ENCODE measurements at places on chromosomes 6 and 20.
A peak's percentile ranks its signal among the peaks of the same experiment; 100 is the strongest.

GRCh38 chr6:34917626-34918285 is 28.7 kb downstream of the ANKS1A start:
- no peak for DNase-seq

DNA sequence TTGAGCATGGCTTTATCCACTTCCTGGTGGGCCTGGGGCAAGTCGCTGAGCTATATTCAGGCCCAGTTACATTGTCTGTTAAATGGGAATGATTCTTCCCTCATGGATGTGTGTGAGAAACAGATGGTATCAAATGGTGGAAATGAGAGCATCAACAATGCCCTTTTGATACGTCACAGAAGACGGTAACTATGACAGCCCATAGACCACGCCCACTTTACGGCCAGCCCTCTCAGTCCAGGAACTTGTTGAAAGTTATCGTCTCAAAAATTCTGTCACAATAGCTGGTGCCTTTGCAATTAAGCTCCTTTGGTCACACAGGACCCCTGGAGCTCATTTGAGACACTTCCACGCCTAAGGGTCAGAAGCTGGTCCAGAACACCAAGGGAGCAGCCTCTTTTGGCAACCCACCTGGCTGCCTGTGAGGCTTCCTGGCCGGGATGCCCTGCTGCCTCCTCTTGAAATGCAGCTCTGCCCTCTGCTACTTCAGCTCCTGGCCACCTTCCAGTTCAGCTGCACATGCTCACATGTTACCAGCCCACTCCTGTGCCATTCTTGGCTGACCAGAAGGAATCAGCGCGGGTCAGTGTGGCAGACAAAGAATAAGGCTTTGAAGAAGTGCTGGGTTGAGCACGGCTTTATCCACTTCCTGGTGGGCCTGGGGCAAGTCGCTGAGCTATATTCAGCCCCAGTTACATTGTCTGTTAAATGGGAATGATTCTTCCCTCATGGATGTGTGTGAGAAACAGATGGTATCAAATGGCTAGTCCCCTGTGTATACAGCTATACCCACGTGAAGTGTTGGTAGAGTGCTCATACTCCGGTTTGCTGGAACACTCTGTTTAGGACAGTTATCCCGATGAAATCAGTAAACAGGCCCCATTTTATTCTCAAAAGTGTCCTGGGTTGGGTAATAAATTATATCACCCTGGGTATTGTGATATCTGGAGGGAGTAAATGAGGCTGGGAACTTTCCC is 199.2 kb upstream of the SUPT3H start:
- DNase-seq, result no peak

- DNase-seq, result no peak
These were observed 8.4 kb downstream of the HLA-E start for GRCh38 chr6:30497714-30498113.

GRCh38 chr20:36065427-36065998 is 89.0 kb upstream of the EPB41L1 start:
- DNase-seq, result no peak

- peak; percentile 40 for DNase-seq
These were observed 30.8 kb downstream of the AGPAT4 start for GRCh38 chr6:161242779-161243693.

DNA sequence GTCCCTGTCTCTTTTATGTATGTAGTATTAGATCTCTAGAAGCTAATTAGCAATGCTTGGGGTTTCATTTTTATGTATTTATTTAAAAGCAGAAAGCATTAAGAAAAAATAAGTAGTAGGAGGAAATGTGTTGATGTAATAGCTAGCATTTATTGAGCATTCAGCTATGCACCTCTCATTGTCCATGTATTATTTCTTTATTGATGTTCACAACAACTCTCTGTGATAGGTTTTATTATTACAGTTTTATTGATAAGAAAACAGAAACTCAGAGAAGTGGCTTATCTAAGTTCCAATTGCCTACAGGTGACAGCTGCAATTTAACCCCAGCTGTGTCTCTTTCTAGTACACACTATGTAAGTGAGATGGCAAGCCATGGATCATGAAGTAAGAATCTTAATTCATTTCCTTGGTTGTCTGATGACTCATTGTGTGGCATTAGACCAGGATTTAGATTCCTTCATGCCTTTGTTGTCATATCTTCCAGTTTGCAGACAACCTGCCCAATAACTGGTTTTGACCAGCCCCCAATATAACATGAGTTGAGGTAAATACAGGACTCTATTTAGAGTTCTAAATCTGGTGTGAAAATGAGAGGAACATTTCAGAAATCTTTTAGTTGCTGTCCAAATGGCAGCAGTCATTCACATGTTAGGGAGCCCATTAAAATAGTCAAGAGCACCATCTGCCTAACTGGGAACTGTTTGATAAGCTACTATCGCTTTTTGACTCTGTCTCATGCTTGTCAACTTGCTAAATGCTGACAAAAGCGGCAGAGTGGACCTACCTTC is 170.8 kb upstream of the PHACTR1 start:
- DNase-seq, result no peak

DNA sequence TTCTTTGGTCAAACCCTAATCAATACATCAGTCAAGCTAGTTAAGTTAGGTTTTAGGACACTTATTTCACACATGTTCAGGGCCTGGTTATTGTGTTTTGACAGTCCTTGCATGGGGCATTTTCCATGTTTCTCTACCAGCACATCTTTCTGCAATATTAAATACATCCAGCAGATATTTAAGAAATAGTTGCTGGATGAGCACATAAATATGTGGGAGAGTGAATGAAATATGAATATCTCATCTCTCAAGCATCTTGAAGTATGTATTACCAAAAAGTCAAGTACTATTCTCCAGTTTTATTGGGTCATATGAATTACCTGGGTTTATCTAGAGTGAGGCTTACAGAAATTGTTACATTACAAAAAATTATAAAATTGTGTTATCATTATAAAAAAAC is 621.9 kb upstream of the GJE1 start:
- DNase-seq, result no peak

DNA sequence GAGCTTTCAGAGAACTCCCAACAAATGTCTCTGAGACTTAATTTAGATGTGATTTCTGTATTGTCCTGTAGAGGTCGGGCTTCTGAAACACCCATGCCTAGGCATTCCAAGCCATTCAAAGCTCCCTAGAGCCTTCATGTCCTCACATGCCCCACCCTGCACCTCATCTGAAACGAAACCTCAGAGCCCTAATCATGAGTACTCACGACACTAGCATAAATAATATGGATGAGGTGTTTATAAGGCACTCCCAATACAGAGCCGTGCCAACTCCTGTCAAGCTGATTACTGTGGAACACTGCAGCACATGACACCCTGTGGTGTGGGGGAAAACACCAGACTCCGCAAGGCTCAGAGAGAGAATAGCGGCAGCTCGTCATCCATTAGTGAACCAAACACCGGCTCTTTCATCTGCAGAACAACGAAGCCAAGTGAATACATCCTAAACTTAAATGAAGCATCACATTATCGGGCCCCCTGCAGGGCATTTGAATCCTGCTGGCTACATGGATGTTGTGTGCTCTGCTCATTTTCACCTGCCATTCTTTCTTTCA is 83.8 kb downstream of the FNDC1 start:
- DNase-seq, result no peak

DNA sequence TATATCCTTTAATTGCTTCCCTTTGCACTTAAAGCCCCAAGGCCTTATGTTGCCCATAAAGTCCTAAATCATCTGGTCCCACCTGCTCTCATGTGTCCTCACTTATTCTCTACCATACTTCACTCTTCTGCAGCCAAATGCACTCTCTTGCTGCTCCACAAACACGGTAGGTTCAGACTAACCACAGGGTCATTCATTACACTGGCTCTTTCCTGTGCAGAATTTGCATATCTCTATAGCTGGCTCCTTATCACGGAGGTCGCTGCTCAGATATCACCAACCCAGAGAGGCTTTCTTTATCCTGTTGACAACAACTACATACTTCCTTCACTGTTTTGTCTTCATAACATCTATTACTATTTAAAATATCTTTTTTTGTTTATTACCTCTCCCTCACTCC is 86.8 kb downstream of the MOXD1 start:
- no peak for DNase-seq

DNA sequence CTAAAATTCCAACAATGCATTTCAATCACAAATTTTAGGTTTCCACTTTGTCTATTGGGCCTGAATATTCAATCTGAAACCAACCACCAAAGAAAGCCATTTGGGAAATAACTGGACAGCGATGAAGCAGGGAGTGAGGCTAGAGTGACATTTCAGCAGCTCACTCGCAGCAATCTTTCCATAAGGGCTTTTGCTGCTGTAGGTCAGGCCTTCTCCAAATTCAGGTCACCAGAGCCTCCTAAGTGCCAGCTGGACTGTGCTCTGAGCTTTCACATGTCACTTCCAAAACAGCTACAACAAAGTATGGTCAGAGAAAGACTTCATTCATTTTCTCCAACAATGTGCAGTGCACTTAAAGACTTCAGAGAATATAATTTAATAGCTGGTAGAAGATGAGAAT is 194.8 kb downstream of the FRK start:
- DNase-seq, result no peak

- no peak for DNase-seq
These were observed 15.4 kb upstream of the KHDC1L start for GRCh38 chr6:73240730-73241129.

GRCh38 chr6:14193524-14193923 is 76.0 kb downstream of the CD83 start:
- no peak for DNase-seq

DNA sequence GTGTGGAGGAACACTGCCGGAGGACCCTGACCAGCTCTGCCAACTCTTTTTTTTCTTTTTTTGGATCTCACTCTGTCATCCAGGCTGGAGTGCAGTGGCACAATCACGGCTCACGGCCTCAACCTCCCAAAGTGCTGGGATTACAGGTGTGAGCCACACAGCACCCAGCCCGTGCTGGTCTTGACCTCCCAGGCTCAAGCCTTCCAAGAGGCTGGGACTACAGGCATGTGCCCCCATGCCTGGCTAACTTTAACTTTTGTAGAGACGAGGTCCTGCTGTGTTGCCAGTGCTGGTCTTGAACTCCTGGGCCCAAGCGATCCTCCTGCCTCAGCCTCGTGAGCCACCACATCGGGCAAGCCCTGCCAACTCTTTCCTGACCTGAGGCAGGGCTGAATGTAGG is 11.2 kb downstream of the GCNT2 start:
- DNase-seq, result no peak

- no peak for DNase-seq
These were observed 16.3 kb downstream of the ZNF76 start for GRCh38 chr6:35275744-35276260.

- no peak for DNase-seq
These were observed 19.9 kb upstream of the CCN6 start for GRCh38 chr6:112033791-112034615.

DNA sequence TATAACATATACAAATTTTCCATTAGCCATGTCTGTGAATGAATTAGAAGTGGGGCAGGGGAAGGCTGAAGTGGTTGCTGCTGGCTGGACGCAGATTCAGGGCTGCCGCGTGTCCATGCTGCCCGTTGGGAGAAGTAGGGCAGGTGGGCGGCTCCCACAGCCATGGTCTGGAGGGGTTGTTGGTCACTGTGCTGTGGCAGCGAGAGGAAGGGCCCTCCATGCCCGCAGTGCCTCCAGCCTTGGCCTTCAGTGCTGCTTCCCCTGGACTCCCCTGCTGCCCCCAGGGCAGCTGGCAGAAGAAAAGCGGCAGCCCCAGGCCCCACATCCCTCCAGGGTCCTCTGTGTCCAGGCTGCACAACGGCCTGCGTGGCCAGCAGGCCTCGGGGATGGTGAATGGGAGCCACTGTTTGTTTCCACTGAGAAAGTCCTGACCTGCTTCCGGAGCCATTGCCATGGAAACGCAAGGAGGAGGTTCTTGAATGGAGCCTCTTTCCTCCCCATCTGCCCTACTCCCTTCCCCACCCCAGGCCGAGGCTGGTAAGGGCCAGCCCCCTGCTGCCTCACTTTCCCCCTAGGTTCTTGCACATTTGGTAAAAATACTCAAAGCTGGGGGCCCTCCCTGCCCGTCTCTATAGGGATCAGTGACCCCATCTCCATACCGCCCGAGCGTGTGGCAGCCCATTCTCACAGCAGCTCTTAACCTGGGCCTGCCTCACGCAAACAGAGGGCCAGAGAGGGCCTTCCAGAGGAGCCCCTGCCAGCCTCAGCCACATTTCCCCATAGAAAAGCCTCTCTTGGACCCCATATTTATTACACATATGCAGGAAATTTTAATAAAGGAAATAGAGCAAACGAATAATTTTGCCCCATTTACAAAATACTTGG is 113.3 kb downstream of the SASH1 start:
- no peak for DNase-seq

DNA sequence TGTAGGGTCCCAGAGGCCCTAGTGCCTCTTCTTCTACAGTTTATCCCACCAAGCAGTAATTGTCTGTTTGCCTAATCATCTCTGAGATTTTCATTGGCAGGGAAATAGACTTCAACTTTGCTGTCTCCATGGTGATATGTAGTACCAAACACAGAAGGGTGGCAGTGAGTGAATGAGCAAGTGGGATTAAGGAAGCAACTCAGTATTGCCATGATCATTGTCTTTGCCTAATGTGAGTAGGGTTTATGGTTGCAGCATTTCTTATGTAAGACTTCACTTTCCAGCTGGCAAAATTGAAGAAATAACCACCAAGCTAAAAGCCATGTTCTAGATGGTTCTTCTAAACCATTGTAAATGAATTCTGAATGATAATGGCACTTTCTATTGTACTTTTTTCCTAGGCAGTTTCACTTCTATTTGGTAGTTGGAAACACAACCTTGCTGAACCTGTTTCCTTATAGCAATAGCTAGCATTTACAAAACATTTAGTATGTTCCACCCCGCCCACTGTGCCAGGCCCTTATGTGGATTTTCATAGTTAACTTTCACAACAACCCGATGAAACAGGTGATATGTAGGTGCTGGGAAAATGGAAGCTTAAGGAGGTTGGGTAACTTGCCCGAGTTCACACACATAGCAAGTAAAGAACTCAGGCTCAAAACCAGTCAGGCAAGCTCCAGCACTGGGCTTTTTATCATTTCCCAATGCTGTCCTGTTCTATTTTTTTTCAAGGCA is 32.0 kb downstream of the ZC2HC1B start:
- no peak for DNase-seq

DNA sequence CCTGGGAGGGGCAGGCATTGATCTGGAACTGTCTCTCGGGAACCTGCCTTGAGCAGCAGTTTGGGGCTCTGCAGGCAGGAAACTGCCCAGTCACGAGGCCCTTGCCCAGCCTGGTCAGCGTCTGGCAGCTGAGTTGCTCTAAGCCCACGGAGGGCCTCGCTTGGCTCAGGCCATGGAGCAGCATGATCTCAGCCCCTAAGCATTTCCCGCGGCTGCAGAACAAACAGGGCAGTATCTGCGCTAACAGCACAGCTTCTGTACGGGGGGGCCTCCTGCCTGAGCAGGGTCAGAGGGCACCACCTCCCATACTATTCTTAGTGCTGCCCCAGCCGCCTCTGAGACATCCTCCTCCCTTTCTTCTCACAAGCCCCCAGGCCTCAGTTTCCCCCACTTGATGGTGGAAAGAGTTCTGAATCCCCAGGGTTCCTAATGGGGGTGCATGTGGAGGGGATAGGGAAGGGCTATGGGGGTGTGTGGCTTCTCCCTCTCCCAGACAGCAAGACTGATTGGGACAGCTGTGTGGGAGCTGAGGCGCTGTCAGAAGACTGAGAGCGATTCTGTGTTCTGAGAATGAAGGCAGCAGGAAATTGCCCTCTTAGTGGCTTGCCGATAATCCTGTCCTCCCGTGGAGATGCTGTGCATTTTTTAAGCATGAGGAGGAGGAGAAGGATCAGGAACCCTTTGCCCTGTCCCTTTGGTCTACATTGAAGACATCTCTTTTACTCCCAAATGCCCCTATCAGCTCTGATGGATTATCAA is 46.4 kb downstream of the MOCS1 start:
- DNase-seq, result no peak

- DNase-seq, result no peak
These were observed 64.2 kb upstream of the FAM184A start for GRCh38 chr6:119142637-119143036.

GRCh38 chr6:19835605-19836004 is 1.6 kb upstream of the ID4 start:
- DNase-seq, result no peak
